Activated naive CD8-positive, alpha-beta T cell treated with anti-CD3 and anti-CD28 coated beads for 36 hours (primary cell): ENCODE measurements at places on chromosomes 11 and 22.
A peak's percentile ranks its signal among the peaks of the same experiment; 100 is the strongest.

DNA sequence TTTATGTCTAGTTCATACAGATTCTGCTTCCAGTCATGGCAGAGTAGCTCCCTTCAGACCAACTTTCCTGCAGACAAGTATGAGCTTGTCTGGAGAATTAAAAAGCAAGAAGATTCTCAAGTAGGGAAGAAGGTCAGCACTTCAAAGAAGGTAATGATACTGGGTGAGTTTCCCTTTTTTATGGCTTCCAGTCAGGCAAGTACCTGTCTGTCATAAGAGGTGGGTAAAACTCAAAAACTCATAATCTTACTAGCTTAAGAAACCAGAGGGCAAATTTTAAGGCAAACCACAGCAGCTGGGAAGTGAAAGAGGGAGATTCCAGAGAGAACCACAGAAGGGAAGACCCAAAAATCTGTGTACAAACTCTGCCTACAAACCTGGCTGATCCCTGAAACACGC is 54.2 kb downstream of the DENND5A start:
- DNase-seq = peak; percentile 14

DNA sequence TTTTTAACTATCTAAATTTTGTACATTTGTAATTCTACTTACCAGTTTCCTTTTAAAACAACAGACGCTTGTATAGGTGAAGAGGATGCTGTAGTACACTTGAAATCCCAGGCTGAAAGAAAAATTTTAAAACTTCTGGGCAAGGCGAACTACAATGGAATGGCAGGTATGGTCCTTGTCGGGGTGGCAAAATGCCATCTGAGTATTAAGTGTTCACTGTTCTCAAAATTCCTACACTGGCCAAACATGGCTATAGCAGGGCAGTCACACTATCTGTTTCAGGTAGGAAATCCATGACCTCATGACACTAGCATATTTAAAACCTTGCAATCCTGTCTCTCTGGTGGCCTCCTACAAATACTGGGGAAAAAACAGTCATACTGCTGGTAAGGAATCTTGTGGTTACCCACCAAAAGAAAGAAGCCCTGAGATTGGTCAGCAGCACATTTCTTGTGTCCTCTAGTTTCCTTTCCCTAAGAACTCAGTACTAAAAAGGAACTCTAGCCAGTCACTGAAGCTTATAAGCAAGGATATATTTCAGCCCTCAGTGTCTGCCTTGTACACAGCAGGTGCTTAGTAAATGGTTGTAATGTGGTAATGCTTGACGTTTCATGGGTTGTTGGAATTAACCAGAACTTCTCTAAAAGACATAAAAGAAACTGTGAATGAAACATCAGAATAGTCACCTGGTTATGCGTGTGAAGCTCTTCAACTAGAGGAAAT is 5.2 kb upstream of the ZC3H12C start:
- no peak for DNase-seq

DNA sequence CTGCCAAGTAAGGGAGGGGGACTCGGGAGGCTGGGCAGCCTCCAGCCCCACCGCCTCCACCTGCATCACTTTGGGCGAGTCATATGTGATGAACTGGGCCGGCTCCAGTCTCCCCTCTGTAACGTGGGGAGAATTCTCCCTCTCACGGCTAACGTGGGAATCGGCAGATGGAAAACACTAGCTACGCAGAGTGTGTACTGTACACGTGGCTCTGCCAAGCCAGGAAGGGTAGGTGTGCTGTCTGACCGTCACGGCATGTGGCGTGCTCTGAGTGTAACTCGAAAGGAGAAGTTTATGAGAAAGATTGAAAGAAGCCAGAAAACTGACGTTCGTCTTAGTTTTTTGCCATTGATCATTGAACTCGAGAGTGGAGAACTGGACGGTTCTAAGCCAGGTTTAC is 13.7 kb downstream of the TRMU start:
- DNase-seq = no peak

GRCh38 chr11:31340903-31341572 is 28.5 kb downstream of the DCDC1 start:
- no peak for DNase-seq

DNA sequence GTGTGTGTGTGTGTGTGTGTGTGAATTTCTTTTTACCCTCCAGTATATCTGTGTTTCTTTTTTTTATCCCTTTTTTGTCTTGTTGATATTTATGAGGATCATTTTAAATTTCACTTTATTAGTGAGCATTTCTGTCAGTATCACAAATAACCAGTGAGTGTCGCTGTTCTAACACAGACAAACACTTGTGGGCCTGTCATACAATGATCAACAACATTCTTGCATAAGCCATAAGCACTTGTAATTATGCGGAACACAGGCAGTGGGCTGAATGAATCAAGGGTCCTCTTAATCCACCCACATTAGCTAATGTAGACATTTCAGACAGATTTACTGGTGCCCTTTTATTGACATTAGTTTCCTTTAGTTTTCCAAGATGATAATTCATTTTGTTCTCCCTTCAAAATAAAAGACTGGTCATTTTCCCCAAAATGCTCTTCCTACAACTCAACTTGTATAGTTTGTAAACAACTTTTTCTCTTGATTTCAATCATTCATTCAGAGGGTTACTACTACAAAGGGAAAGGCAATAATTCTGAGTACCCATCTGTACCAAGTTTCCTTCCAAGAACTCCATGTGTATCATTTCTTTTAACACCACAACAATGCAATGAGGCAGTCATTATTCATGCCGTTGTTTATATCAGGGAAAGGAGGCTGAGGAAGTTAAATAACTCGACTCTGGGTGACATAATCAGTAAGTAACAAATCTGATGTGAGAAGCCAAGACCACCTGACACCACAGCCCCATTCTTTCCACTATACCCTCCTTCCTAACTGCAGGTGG is 34.5 kb upstream of the ANO3 start:
- no peak for DNase-seq

- DNase-seq = no peak
Measured at GRCh38 chr22:30733181-30733631, 38.5 kb downstream of the OSBP2 start.

DNA sequence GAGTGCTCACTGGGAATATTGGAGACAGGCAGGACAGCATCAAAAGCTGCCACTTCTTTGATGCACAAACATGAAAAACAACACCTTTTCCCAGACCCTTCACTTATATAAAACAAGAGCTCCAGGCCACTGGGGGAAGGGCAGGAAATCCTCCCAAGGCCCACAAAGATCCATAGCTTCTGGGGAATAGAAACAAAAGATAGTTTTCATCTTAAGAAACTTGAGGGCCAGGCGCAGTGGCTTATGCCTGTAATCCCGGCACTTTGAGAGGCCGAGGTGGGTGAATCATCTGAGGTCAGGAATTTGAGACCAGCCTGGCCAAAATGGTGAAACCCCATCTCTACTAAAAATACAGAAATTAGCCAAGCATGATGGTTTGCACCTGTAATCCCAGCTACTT is 15.3 kb downstream of the RTL6 start:
- no peak for DNase-seq

DNA sequence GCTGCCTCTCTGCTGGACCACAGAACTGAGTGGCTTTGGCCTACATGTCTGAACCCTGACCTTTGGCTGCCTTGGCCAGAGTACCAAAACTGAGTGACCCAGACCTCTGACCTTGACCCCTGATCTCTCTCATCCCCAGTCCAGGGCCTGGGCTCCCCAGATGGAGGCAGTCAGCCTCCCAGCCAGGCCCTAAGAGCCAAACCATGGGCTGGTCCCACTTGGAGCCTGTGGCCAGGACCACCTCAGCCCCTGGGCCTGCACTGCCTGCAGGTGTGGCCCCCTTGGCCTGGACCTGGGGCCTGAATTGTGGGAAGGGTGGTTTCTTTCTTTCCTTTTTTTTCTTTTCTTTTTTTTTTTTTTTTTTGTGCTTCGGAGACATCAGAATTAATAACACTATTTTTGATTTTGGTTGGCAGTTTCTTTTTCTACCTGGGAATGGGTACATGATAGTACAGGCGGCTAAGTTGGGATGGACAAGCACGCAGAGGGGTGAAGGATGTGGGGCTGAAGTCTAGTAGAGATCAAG is 806 bp upstream of the SIPA1 start:
- no peak for DNase-seq

GRCh38 chr11:76626921-76627401 is 43.6 kb downstream of the LRRC32 start:
- DNase-seq = peak; percentile 83

- no peak for DNase-seq
Measured at GRCh38 chr11:105468154-105468553, 141.7 kb upstream of the GRIA4 start.

DNA sequence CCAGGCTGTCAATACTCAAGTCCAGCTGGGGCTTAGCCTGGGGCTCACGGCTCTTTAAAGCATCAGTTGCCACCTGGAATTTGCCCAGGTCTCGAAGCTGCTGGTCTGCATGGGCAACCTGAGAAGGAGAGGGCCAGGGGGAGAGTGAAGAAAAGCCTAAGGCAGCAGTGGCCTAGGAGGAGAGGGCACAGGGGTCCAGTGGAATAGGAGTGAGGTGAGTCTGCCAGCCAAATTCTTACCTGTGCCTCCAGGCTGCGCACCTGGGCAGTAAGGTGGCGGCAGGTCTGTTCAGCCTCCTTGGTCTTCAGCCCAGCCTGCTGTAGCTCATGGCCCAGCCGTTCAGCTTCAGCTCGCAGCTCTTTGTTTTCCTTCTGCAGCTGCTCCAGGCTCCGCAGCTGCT is 10.0 kb downstream of the IL18BP start:
- no peak for DNase-seq

- no peak for DNase-seq
Measured at GRCh38 chr11:58622344-58622743, at the start of gene CNTF. TSS of gene CNTF (plus strand) at chr11:58622665. CDS start at chr11:58622753, 88 bp downstream.

- DNase-seq = no peak
Measured at GRCh38 chr11:118079491-118079890, 2.6 kb downstream of the TMPRSS4 start.

GRCh38 chr11:32006799-32007388 is 84.0 kb upstream of the RCN1 start:
- no peak for DNase-seq

- no peak for DNase-seq
Measured at GRCh38 chr22:22480940-22481339, 27.6 kb downstream of the ZNF280B start.

- DNase-seq = no peak
Measured at GRCh38 chr11:106021181-106021966, 666 bp downstream of the MSANTD4 start.
